ENCODE measurements at places on chromosomes 7 and 10. TPM values are rescaled to one million over a fixed set of nuclear protein-coding genes. Genes with fewer than 3 reads are reported as not detected.

The HOXA13 gene
- total RNA-seq: 2.6 TPM

The HSPA14 gene
- total RNA-seq: 45.1 TPM

The NEBL gene
- total RNA-seq: 8.5 TPM

The TWNK gene
- 38.5 TPM for total RNA-seq

The MUC12 gene
- 23.2 TPM for total RNA-seq

The FAM180A gene
- not detected for total RNA-seq

The TSPAN15 gene
- total RNA-seq: 125 TPM
